ENCODE measurements at places on chromosomes 7 and 10. TPM values are rescaled to one million over a fixed set of nuclear protein-coding genes. Genes with fewer than 3 reads are reported as not detected.
A peak's percentile ranks its signal among the peaks of the same experiment; 100 is the strongest.

MMRN2 gene
- total RNA-seq = 23.0 TPM

ARHGEF35 gene
- total RNA-seq = 15.4 TPM

UCMA gene
- not detected for total RNA-seq

LGI1 gene
- total RNA-seq = 0.48 TPM

AKR1C3 gene
- total RNA-seq = 110 TPM

PRR15 gene
- total RNA-seq = 11.8 TPM

DNA sequence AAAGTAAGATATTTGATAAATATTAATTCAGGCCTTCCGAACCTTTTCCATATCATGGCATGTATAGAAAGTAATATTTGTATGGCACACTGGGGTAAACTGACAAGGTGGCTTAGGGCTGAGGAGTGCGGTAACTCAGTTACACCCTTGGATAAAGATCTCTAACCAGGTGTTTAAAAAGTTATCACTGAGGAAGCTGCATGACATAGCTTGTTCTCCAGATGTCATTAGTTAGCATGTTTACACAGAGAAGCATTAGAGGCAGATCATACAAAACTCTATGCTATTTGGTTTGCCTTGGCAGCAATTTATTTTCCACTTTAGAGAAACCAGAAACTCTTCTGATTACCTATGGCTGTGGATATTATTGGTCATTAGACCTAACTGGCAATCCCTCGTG, 118.2 kb downstream of the ST7 start:
- no peak overlapping the region for H3K27ac ChIP-seq
- no peak overlapping the region for H3K4me3 ChIP-seq
- no peak for DNase-seq
- H3K36me3 ChIP-seq = no peaks in the 10 kb centered on the region
- no peaks in the 10 kb centered on the region for H3K4me1 ChIP-seq
- no peaks in the 10 kb centered on the region for H3K27me3 ChIP-seq

- peak overlapping the region; percentile 77 for H3K4me3 ChIP-seq
- no peak for DNase-seq
- H3K36me3 ChIP-seq = no peaks in the 10 kb centered on the region
Measured at GRCh38 chr7:79451580-79451979, 1.9 kb downstream of the MAGI2 start.

DNA sequence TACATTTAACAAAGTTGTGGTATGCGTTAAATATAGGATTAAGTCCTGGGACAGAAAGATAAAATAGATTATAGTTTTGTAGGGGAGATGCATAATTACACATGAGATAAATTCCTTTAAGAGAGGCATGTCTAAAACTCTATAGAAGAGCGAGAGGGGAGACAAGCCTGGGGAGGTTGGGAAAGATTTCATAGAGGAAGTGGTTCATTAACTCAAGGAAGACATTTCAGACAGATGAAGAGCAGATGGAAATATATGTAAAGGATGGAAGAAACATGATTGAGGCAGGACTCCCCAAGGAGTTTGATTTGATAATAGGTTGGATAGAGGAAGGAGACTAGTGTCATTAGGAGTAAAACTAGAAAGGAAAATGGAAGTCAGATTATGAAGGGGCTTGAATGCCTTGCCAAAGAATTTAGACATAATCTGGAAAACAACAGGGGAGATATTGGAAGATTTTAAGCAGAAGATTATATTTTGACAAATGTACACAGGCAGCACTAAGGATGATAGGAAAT, 96.1 kb downstream of the PHTF2 start:
- DNase-seq = no peak
- no peak overlapping the region for H3K27ac ChIP-seq
- H3K36me3 ChIP-seq = no peaks in the 10 kb centered on the region
- H3K4me1 ChIP-seq = no peaks in the 10 kb centered on the region
- no peaks in the 10 kb centered on the region for H3K27me3 ChIP-seq

- DNase-seq = no peak
- H3K27me3 ChIP-seq = no peaks in the 10 kb centered on the region
- H3K4me3 ChIP-seq = no peak overlapping the region
- H3K36me3 ChIP-seq = no peaks in the 10 kb centered on the region
- no peak overlapping the region for H3K27ac ChIP-seq
Measured at GRCh38 chr10:53572799-53573198, 800.2 kb upstream of the MBL2 start.

- H3K4me3 ChIP-seq = no peak overlapping the region
- no peak for DNase-seq
- H3K27ac ChIP-seq = no peak overlapping the region
- H3K36me3 ChIP-seq = no peaks in the 10 kb centered on the region
- H3K27me3 ChIP-seq = no peaks in the 10 kb centered on the region
Measured at GRCh38 chr10:32687546-32687945, 241.6 kb downstream of the CCDC7 start.

- peak overlapping the region; percentile 91 for H3K27ac ChIP-seq
- H3K4me1 ChIP-seq = no peaks in the 10 kb centered on the region
- no peak for DNase-seq
- no peaks in the 10 kb centered on the region for H3K36me3 ChIP-seq
- H3K27me3 ChIP-seq = no peaks in the 10 kb centered on the region
- peak overlapping the region; percentile 99 for H3K4me3 ChIP-seq
Measured at GRCh38 chr7:139034855-139035585, 822 bp downstream of the ZC3HAV1L start.

DNA sequence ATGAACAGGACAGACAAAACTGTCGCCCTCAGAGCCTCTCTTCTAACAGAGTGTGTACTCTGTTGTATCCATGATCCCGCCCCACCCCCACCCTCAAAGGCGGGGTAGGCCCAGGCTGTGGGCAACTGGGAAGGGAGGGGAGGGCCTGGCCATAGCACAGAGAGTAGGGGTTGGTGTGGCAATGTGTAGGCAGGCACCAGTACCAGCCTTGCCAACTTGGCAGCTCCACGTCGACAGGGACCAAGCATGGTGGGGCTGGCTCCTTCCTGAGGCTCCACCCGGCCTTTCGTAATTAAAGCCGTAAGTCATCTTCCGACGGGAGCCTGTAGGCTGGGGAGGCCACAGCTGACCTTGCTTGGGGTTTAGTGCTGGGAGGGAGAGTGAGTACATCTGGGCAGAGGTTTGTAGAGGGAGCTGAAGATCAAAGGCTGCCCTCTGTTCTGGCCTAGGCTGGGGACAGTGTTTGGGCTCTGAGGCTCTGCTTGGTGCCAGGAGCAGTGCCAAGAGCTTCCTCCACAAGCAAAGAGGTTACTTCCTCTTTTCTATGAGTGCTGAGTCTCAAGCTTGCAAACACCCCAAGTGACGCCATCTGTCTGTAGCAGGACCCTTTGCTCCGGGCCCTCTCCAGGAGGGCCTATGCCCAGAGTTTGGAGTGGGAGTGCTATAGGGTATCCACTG, 121.6 kb downstream of the C10orf105 start:
- no peaks in the 10 kb centered on the region for H3K27me3 ChIP-seq
- no peak overlapping the region for H3K4me3 ChIP-seq
- peak; percentile 72 for DNase-seq
- peak overlapping the region; percentile 80 for H3K27ac ChIP-seq

GRCh38 chr10:121926157-121926556, 1.7 kb downstream of the ATE1 start:
- H3K4me1 ChIP-seq = no peaks in the 10 kb centered on the region
- no peaks in the 10 kb centered on the region for H3K27me3 ChIP-seq
- no peak for DNase-seq
- H3K36me3 ChIP-seq = no peaks in the 10 kb centered on the region

DNA sequence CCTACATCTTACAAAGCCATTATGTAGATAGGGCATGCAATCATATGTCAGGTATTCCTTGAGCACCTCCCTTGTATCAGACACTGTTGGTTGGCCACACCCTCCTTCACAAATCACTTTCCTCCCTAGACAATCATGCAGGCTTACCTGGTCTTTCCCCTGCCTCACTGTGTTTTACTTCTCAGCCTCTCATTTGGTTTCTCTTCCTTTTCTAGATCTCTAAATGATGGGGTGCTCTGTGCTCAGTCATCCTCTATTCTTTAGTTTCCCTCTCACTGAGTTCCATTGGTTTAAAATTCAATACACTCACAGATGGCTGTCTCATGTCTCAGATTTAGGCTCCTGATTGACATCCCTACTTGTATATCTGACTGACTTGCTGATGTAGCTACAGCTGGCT, 31.4 kb downstream of the ANK3 start:
- no peaks in the 10 kb centered on the region for H3K36me3 ChIP-seq
- H3K4me1 ChIP-seq = no peaks in the 10 kb centered on the region
- no peaks in the 10 kb centered on the region for H3K27me3 ChIP-seq
- DNase-seq = no peak
- H3K4me3 ChIP-seq = no peak overlapping the region

- no peak for DNase-seq
- no peaks in the 10 kb centered on the region for H3K27me3 ChIP-seq
- no peaks in the 10 kb centered on the region for H3K36me3 ChIP-seq
- H3K4me1 ChIP-seq = no peaks in the 10 kb centered on the region
- no peak overlapping the region for H3K4me3 ChIP-seq
- no peak overlapping the region for H3K27ac ChIP-seq
Measured at GRCh38 chr7:28280516-28280915, 99.9 kb upstream of the JAZF1 start.

DNA sequence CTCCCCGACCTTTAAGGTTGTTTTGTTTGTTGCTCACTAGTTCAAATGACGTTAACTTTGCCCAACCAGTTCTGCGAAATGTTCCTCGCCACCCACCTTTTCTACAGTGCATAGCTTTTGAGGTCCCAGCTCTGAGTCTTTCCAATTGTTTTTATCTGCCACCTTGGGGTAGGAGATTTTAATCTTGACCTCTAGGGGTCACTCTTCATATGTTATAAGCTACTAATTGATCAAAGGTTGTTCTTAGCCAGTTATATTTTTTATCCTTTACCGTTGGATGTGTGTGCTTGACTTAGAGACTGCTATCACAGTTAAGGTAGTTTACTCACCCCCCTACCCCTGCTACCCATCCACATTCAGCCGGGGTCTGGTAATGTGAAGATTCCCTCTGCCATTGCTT, 372.4 kb downstream of the SUGCT start:
- no peak for DNase-seq
- no peaks in the 10 kb centered on the region for H3K4me1 ChIP-seq
- H3K27me3 ChIP-seq = no peaks in the 10 kb centered on the region
- H3K4me3 ChIP-seq = no peak overlapping the region
- H3K27ac ChIP-seq = no peak overlapping the region

- H3K36me3 ChIP-seq = peaks cover 6% of the 10 kb centered on the region
- peak overlapping the region; percentile 92 for H3K27ac ChIP-seq
- no peak overlapping the region for H3K4me3 ChIP-seq
- H3K4me1 ChIP-seq = no peaks in the 10 kb centered on the region
Measured at GRCh38 chr7:107206136-107206535, 37.3 kb downstream of the HBP1 start.

DNA sequence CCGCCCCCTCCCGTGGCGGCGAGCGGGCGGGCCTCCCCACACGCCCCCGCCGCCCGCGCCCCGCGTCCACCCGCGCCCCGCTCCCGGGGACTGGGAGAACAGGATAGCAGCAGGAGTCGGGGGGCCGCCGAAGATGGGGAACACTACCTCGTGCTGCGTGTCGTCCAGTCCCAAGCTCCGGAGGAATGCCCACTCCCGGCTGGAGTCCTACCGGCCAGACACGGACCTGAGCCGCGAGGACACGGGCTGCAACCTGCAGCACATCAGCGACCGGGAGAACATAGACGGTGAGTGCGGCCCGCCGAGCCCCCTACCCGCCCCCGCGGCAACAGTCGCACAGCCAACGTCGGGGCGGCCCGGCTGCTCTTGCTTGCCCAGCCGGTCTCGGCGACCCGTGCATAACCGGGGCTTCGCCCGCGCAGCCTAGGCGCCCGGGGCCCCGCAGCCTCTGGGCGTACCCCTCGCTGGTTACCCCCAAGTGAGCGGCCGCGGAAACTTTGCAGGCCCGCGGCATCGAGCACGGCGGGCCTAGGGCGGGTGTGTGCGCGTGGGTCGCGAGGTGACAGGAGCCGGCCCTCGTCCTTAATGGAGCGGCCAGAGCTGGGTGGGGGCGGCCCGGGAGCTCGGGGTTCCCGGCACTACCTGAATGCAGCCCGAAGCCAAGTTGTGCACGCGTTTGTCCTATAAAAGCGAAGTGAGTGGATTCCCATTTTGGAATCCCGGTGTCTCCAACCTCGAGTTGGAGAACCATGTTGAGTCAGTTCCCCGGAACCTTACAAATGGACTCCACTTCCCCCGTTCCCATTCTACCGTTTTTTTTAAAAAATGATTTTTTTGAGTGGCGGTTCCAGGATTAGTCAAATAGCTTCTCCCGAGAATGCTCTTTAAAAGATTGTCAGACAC, 863 bp downstream of the CCNY start:
- H3K4me3 ChIP-seq = peak overlapping the region; percentile 76
- H3K27ac ChIP-seq = peak overlapping the region; percentile 88
- peak; percentile 56 for DNase-seq

- no peaks in the 10 kb centered on the region for H3K36me3 ChIP-seq
- H3K27me3 ChIP-seq = no peaks in the 10 kb centered on the region
- no peak overlapping the region for H3K27ac ChIP-seq
- no peak overlapping the region for H3K4me3 ChIP-seq
- DNase-seq = no peak
- H3K4me1 ChIP-seq = no peaks in the 10 kb centered on the region
Measured at GRCh38 chr7:109984729-109985128, 1106.2 kb upstream of the LRRN3 start.

GRCh38 chr7:15305002-15305600, 256.7 kb downstream of the AGMO start:
- no peaks in the 10 kb centered on the region for H3K27me3 ChIP-seq
- H3K4me1 ChIP-seq = no peaks in the 10 kb centered on the region
- no peaks in the 10 kb centered on the region for H3K36me3 ChIP-seq
- no peak overlapping the region for H3K4me3 ChIP-seq

DNA sequence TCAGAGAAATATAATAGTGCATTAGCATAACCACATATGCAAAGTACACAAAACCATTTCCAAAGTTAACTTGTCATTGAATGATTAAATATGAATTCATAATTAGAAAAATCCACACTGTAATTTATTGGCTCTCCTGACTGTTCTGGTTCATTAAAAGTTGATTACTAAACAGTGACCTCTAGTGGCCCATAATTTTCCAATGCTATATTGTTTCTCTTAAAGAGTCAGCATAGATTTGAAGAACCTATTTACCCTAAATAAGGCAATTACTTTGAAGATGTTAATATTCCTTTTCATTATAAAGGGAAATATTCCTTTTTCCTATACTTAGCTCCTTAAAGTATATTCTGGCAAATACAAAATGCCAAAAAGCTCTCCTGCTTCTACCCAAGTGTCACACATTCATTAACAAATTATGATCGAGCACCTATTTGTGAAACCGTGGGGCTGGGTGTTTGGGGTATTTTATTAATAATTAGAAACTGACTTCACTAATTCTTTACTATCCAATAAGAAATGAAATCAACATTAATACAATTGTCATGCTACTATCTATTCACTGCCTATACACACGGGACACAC, 86.2 kb downstream of the HIBADH start:
- no peak for DNase-seq
- H3K27ac ChIP-seq = no peak overlapping the region
- H3K4me1 ChIP-seq = no peaks in the 10 kb centered on the region
- H3K27me3 ChIP-seq = no peaks in the 10 kb centered on the region

GRCh38 chr10:80985102-80985501, 447.4 kb downstream of the SH2D4B start:
- no peak overlapping the region for H3K4me3 ChIP-seq
- DNase-seq = no peak
- no peak overlapping the region for H3K27ac ChIP-seq
- no peaks in the 10 kb centered on the region for H3K27me3 ChIP-seq
- no peaks in the 10 kb centered on the region for H3K4me1 ChIP-seq

Data from breast epithelium (tissue), 4 donors.